ENCODE measurements at places on chromosomes 1 and 21.

DNA sequence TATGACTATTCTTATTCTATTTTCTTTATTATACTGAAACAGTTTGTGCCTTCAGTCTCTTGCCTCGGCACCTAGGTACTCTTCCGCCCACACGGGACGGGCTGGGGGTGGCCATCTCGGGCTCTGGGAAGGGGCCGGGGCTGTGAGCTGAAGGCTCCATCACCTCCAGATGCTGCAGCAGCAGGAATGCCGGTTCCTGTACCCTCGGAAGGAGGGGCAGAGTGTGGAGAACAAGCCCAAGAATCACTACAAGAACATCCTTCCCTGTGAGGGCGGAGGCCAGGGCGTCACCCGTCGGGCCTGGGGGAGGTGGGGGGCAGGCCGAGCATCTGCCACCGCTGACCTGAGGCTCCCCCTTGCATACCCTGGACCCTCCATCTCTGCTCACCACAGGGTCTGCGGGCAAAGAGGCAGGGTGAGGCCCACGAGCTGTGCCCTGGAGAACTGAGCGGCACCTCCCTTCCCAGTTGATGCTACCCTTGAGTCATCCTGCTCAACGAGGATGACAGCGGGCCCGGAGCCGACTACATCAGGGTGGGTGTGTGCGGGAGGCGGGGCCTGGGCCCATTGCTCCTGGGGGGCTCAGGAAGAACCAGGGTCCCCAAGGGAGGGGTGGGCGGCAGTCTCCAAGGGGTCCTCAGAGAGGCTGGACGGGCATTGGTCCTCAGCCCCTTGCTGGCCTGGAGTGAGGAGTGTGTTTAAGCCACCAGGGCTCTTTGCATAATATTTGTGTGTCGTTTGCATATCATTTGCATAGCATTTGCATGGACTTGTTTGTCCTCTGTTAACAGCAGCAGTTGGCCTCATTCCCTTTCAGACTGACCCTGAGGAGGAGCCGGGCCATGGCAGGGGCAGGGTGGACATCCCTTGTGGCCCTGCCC lies 7.5 kb downstream of the RNF223 start:
- no peak for DNase-seq

GRCh38 chr1:161721738-161722343 lies 497 bp downstream of the FCRLB start:
- DNase-seq, result no peak

GRCh38 chr21:16419188-16419921 lies 689.6 kb downstream of the USP25 start:
- no peak for DNase-seq

DNA sequence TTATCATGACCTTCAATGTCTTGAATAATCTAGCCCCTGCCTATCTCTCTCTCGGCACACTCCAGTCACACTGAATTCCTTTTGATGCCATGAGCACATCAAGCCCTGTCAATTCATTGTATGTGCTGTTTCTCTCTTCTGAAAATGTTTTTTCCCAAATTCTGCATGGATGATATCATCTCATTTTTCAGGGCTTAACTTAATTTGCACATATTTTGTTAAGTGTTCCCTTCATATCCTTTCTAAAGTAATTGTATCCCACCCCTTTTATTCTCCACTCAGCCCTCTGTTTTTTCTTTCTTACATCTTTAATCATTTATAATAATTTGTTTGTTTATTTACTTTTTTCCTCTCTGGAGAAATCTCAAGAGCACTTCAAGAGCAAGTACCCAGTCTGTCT lies 149.9 kb downstream of the ZNF326 start:
- DNase-seq, result no peak

DNA sequence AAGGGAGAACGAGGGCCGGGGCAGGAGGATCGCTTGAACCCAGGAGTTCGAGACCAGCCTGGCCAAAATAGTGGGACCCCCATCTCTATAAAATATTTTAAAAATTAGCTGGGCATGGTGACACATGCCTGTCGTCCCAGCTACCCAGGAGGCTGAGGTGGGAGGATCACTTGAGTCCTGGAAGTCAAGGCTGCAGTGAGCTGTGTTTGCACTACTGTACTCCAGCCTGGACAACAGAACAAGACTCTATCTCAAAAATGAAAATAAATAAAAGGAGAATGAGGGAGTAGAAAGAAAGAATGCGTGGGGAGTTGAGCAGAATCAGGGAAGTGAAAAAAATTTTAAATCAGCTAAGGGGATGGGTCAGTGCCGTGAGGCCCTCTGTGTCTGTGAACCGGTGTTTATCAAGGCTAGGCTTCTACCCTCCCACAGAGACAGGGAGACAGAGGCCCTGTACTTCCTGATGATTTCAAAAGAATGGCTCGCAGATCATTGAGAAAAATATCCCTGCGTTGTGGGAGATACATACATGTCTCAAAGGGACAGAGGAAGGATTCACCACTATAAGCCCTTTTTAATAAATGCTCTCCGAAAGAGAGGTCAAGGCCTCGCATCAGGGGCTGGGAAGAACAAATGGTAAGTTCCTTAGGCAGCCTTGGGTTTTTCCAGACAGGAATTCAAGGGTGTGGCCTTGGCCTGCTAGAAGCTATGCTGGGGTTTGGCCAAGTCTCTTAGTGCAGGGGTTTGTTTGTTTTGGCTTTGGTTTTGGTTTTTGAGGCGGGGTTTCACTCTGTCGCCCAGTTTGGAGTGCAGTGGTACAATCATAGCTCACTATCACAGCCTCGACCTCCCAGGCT lies 20.7 kb downstream of the IL10RB start:
- DNase-seq, result no peak

DNA sequence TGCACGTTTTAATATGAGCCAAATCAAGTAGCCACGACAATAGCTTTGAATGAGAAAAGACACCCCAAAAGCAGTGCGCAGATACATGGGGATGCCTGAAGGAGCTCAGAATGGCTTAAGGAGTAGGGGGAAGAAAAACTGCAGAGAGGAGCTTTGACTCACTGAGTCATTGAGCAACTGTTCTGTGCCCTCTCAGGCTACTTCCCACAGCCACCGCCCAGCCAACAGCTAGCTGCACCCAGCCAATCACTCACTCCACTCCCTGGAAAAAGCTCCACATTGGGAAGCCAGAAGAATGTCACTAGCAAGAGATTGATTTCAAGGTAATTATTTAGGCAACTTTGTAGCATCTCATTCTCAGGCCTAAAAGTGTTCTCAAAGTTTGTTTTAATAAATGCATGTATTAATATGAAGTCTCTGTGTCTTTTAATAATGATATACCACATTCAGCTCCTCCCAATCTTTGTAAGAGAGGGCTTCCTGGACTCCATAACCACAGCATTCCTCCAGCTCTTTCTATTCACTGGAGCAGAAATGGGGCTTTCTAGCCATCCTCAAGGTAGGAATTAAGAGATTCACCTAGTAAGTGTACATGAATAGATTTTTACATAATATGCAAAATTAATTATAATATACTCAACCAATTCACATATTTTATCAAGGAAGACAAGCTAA lies 16.8 kb downstream of the DUSP10 start:
- DNase-seq, result no peak

DNA sequence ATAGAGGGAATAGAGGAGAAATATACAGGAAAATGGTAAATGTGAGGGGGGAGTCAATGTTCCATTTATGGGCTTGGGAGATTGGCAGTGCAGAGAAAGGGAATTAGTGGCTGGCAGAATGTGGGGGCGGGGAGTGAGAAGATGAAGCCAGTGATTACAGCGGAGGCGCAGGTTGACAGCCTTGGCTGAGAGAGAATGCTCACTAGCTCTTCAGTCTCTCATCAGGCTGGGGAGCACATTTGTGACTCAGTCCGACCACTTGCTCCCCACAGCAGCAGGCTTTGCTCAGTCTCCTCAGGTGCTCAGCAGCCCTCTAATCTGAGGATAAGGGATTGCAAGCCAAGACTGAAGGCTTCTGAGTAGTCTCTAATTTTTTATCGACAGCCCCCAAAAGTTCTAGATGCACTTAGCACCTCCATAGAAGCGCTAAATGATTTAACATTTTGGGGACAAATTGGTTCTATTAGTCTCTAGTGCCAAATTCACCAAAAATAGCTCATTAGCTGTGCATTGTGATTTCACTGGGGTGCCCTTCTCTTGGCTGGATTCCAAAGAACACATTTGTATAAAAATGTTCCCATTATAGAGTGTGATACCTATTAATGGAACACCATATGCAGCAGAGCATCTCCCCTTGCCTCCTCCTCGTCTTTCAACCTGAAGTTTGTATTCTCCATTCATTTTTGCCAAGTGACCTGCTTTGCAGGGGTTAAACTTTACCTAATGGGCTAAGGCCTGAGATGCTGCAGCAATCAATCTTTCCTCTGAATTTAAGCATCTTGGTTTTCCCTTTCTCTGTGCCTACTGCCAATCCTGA lies 191.8 kb downstream of the ZNF326 start:
- DNase-seq, result no peak

GRCh38 chr21:43340491-43341377 lies 86.2 kb downstream of the SIK1 start:
- no peak for DNase-seq

- no peak for DNase-seq
Measured at GRCh38 chr1:46300673-46301405, 2.6 kb downstream of the LRRC41 start.

- DNase-seq, result no peak
Measured at GRCh38 chr21:43880111-43880985, 15.3 kb downstream of the AGPAT3 start.

- DNase-seq, result no peak
Measured at GRCh38 chr1:1013922-1014648, 788 bp downstream of the ISG15 start.

GRCh38 chr1:93559045-93559444 lies 111.1 kb downstream of the FNBP1L start:
- DNase-seq, result no peak

- no peak for DNase-seq
Measured at GRCh38 chr1:236209185-236209584, 66.8 kb downstream of the GPR137B start.
